A673 (cell line): ENCODE measurements at places on chromosomes 5 and 9. TPM values are rescaled to one million over a fixed set of nuclear protein-coding genes. Genes with fewer than 3 reads are reported as not detected.

GRCh38 chr5:19795218-19795617, 192.8 kb downstream of the CDH18 start:
- no peaks in the 10 kb centered on the region for H3K4me1 ChIP-seq
- H3K4me3 ChIP-seq, result no peak overlapping the region
- H3K27me3 ChIP-seq, result no peaks in the 10 kb centered on the region
- DNase-seq, result peak; percentile 1

DNA sequence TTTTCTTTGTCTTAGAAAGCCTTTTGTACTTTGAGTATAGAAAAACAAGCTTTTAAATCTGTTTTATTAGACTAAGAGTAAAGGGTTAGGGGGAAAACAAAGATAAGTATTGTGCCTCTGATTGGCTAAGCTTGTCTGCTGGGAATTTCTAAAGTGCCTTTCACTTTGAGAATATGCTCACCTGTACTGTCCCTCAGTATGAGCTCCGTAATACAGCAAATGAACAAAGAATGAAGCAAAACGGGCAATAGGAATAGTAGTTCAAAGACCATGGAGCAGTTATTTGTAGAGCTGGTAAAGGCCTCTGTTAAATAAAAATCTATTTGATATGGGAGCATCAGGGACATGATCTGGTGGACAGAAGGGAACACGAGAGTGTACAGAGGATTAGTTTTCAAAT, 277.8 kb downstream of the MAST4 start:
- no peaks in the 10 kb centered on the region for H3K4me1 ChIP-seq
- no peaks in the 10 kb centered on the region for H3K27me3 ChIP-seq

DNA sequence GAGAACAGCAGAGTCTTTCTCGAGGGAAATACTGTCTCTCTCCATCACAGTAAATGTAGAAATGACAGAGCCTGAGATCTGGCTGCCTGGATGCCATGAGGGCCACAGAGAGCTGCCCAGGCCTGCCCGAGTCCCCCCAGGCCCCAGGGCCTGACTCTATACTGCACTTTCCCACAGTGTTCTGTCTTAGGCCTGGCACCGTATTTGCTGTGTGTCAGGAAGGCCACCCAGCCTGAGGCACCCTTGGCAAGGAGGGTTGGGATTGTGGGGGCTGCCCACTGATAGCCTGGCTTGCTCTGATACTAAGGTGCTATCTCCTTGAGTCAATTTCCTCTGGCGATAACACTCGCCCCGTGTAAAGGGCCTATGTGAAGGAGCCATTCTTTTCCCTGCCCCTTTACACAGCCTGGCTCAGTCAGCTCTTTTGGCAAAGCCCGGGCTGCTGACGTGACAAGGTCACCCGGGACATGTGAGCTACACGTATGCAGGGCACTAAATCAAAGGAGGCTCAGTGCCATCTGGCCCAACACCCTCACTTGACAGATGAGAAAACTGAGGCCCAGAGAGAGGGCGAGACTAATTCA, 630.1 kb upstream of the KLF4 start:
- DNase-seq, result no peak
- no peaks in the 10 kb centered on the region for H3K36me3 ChIP-seq
- no peak overlapping the region for H3K4me3 ChIP-seq
- no peaks in the 10 kb centered on the region for H3K4me1 ChIP-seq
- H3K27me3 ChIP-seq, result no peaks in the 10 kb centered on the region
- H3K27ac ChIP-seq, result no peak overlapping the region

DNA sequence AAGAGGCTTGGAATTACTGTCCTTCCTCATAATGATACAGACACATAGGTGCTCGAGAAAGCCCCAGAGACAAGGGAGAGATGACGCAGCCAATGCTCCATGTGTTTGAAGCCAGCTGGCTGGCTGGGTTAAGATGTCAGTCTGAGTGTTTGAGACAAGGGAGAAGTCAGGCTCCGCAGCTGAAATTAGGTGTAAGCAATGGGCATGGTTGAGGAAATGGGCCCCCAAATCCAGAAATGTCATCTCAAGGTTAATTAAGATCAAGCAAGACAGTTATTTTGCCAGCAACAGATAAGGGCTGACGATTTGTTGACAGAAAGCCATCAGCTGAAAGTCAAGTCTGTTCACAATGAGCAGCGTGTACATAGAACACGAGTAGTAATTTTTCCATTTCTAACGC, 713.4 kb downstream of the IRX1 start:
- no peaks in the 10 kb centered on the region for H3K27me3 ChIP-seq
- H3K27ac ChIP-seq, result no peak overlapping the region
- no peaks in the 10 kb centered on the region for H3K4me1 ChIP-seq
- H3K4me3 ChIP-seq, result no peak overlapping the region

Gene CARD9
- total RNA-seq, result 4.8 and 5.4 TPM in 2 replicates

Gene GABRA6
- not detected in 2 replicates for total RNA-seq

Gene C7
- 11.7 and 22.3 TPM in 2 replicates for total RNA-seq
